ENCODE measurements at places on chromosomes 1 and 21.

- DNase-seq: peak; percentile 57
These were observed 124.7 kb downstream of the PCBP3 start for GRCh38 chr21:45768011-45768739.

GRCh38 chr1:36383240-36383639 lies 2.5 kb downstream of the STK40 start:
- DNase-seq: no peak

DNA sequence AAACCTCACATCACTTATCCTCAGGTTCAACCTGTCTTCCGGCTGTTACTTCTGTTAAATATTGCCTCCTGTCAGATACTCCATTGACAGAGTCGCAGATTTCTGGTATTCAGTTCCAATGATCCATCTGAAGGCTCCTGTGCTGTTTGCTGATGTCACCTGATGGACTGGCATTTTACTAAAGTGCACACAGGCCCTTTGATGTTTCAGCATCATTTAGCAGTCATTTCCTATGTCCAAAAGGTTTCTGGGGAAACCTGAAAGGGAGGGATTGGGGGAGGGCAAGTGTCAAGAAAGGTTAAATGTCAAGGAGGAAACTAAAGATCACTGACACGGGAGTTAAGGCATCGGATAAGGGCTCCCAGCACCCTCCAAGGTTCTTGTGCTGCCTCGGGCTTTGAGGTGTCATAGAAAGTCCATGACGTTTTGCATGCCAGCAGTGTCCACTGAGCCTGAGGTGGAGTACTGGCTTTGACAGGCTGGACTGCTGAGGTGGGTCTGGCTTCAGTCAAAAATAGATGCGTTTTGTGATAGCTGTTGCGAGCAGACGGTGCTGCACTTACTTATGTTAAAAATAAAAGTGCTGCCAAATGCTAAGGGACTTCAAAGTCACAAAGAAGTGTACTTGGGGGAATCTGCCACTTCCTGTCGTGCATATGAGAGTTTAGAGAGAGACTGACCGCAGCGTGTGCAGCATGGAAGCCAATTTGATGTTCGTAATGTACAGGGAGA lies 30.8 kb downstream of the XCL2 start:
- DNase-seq: no peak

- DNase-seq: no peak
These were observed 49.8 kb downstream of the ELK4 start for GRCh38 chr1:205582046-205582445.

GRCh38 chr21:45556645-45557615 lies 14.7 kb upstream of the SLC19A1 start:
- DNase-seq: no peak

DNA sequence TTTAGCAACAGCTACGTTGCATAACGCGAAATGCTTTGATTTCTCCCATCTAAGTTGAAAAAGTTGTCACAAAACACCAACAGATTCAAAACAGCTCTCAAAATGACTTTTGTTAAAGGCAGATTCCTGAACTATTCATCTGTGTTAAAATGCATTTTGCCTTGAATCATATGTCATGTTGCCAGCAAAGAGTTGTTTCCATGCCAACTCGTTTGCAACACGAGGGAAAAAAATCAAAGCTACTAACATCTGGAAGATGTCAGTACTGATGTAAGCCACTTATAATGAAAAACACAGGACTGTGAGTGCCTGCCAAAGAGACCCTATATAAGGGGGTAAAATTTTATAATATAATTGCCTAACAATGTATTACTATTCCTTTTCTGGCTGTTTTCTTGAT lies 182.7 kb upstream of the PTBP2 start:
- no peak for DNase-seq

GRCh38 chr1:225593414-225593813 lies 59.5 kb downstream of the ENAH start:
- DNase-seq: no peak

- no peak for DNase-seq
These were observed 38.6 kb downstream of the SIPA1L2 start for GRCh38 chr1:232591344-232591743.

DNA sequence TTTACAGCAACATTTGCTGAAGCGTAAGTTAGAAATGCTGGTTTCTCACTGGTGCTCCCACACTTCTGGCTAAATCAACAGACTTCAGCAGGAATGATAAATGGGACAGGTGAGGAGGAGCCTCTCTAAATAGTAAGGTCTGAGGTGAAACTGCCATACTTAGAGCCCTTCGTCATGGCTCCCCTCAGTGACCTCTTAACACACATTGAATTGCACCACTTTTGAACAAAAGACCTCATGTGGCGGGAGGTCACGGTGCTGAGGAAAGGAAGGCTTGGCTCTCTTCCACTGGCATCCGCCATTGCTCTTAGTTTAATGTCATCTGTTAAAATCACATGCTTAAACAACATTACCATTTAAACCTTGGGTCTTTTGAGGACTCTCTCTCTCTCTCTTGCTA lies 3.4 kb downstream of the MAP3K7CL start:
- DNase-seq: no peak

GRCh38 chr1:178354816-178355215 lies 141.9 kb downstream of the CLEC20A start:
- DNase-seq: no peak

DNA sequence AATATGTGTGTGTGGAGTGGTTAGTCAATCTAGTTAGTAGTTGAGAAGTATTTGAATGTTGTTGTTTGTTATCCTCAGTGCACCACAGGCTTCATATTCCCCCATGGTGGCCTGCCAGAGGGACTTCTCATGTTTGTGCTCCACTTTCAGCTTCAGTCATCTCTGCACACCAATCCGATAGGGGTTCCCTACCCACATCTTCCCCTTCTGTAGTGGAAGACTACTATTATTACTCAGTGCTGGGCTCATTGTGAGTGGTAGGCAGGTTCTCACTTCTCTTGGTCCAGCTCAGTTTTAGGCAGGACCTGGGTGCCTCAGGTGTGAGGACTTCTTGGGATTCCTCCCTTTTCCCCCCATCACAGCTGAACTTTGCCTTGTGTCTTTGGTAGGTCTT lies 14.2 kb downstream of the MT1HL1 start:
- no peak for DNase-seq

DNA sequence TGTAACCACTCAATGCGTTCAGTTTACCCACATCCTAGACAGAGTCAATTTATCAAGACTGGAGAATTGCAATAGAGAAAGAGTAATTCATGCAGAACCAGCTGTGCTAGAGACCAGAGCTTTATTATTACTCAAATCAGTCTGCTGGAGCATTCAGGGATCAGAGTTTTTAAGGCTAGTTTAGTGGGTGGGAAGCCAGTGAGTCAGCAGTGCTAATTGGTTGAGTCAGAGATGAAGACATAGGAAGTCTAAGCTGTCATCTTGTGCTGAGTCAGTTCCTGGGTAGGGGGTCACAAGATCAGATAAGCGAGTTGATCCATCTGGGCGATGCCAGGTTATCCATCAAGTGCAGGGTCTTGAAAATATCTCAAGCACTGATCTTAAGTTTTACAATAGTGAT lies 499.6 kb downstream of the MRPL39 start:
- DNase-seq: no peak

- no peak for DNase-seq
These were observed 11.3 kb downstream of the WNT3A start for GRCh38 chr1:228018125-228018398.

DNA sequence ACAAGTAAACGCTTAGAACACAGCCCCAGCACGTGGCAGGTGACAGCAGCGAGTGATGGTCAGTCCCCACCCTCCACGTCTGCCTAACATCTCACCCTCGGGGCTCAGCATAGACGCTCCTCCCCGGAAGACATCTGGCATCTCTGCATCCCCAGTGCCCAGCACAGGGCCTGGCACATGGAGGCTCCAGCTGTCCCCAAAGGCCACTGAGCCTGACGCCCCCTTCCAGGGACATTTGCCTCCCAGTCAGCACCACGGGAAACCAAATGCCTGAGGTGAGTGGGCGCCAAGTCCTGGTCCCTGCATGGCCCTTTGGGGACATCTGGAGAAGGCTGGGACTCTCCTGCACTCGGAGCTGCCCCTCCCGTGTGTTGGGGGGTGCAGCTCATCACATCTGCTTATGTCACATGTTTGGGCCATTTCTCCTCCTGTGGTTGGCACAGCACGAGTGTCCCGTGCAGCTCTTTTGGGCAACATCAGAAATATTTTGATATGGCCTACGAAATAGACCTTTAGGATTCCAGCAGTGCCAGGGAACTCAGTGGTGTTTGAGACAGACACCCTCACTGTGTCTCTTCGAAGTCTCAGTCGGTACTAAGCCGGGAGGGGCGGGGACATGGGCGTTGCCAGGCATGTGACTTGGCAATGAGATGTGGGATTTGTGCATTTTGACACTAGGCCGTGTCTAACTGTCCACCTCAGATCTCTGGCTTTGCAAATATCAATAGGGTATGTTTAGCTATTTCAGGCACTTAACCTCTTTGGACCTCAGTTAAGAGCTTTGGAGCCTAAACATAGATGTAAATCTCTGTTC lies 315.0 kb downstream of the PTPRU start:
- DNase-seq: no peak

DNA sequence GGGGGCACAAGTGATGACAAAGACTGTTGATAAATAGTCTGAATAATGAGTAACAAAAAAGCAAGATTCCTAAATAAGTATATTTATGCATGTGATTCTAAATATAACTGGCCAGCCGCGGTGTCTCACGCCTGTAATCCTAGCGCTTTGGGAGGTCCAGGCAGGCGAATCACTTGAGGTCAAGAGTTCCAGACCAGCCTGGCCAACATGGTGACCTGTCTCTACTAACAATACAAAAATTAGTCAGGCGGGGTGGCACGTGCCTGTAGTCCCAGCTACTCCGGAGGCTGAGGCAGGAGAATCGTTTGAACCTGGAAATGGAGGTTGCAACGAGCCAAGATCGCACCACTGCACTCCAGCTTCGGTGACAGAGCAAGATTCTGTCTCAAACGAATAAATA lies 161.5 kb downstream of the TOMM20 start:
- DNase-seq: no peak

GRCh38 chr1:246773213-246773641 lies 49.0 kb downstream of the SCCPDH start:
- DNase-seq: no peak

DNA sequence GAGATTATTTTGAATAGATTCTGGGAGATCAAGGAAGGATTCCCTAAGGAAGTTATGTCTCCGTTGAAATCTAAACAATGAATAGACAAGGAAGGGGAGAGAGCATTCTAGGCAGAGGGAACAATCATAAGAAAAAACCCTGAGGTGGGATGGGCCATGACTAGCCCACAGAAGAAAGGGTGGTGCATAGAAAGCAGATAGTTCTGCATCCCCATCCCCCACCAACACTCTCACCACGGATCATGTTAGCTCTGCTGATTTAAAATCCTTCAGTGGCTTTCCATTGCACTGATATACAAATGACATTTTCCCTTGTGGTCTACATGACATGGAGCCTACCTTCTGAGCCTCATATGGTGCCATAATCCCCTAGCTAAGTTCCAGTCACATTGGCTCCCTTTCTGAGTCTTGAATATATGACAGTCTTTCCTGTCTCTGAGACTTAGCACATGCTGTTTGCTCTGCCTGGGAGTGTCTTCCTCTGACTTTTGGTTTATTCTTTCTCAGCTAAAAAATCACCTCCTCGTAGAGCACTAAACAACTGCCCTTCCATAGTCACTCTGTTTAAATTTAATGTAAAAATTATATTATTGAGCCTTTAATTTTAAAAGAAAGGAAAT lies 15.2 kb downstream of the SCMH1 start:
- no peak for DNase-seq

DNA sequence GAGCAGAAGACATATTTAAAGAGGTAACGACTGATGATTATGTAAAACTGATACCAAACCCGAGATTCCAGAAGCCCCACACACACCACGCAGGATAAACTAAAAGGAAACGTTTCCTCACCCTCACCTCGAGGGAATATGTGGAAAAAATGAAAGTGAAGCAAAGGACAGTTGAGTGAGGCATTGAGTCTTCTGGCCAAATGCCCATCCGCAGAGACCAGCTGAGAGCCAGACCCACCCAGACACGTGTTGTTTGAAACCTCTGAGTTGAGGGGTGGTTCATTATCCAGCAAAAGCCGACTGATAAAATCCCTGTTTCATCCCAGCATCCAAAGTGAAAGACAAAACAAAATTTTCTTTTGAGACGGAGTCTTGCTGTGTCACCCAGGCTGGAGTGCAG lies 29.6 kb upstream of the PCBP3 start:
- DNase-seq: no peak

Data from activated CD4-positive, alpha-beta T cell treated with anti-CD3 and anti-CD28 coated beads, Interleukin-2, amount 50 U/mL, for 4 hours (primary cell).